Nucleus accumbens (tissue), 56 donors: ENCODE measurements at places on chromosomes 1 and 21.

GRCh38 chr1:2074944-2075740 lies 24.9 kb downstream of the PRKCZ start:
- no peak for DNase-seq

DNA sequence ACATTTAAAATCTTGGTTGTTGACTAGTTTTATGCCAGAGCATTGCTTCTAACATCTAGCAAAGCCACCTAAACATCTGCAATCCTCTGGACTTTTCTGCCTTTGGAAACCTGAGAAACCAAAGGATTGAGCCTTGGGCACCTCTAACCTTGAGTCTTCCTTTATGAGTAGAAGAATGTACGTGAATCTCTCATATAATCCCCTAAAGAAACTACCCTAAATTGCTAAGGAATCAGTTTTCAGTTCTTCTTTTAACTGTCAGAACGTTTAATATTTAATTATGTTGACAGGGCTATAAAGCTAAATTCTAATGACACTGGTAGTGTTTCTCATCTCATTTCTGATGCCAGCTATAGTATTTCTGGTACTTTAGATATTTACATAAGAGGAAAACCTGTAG lies 997.3 kb downstream of the AMY1C start:
- no peak for DNase-seq

- DNase-seq, result no peak
Observed at GRCh38 chr1:69737527-69738185, 169.9 kb downstream of the LRRC7 start.

GRCh38 chr1:226181996-226182714 lies 4.4 kb downstream of the ACBD3 start:
- DNase-seq, result peak; percentile 4

DNA sequence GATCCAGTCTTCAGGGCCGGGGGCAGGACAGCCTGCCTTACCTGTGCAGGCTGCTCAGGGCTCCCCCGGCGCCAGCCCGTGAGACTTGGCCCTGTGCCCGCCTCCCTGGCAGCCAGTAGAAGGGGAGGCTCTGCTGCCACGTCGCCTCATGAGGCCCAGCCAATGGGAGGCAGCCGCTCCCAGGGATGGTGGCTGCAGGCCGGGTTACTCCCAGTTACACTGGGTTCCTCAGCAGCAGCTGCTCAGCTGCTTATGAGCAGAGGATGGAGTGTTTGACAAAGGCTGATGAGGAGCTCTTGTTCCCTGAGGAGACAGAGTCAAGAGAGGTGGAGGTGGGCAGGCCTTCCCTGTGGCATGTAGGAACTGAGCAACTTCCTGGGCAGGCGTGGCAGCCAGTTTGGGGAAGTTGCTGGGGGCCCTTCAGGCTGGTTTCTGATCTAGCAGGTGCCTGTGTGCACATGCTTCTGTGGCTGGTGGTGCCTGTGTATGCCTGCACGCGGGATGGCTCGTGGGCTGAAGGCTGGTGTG lies 5.5 kb downstream of the MFSD2A start:
- no peak for DNase-seq

GRCh38 chr21:42061986-42062235 lies 9.2 kb upstream of the UMODL1 start:
- no peak for DNase-seq

DNA sequence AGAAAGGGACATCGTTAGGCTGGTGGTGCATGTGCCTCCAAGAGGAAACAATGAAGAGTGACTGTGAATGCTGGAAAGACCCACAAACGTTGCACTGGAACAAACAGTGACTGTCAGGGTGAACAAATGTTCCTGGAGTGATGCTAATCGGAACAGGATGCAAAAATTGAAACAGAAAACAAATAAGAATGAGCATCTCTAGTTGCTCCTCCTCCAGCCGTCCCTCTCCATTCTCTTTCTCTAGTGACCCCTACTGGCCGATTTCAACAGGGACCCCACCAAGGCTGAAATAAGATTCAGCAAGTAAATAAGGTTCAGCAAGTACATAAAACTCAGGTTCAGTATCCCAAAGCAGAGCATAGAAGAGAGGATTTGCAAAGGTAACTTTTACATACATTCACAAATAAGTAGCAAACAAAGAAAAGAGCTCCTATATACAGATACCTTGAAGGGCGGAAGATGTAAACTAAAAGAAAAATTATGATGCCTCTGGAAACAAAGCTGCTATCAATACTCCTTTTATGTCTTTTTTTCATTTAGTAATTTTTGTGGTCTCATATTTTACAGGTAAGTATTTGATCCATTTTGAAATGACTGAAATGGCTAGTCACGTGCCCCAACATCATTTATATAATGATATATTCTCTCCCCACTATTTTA lies 836.1 kb upstream of the ADAMTS5 start:
- peak; percentile 28 for DNase-seq

- no peak for DNase-seq
Observed at GRCh38 chr1:19662313-19662712, 2.4 kb upstream of the HTR6 start.

DNA sequence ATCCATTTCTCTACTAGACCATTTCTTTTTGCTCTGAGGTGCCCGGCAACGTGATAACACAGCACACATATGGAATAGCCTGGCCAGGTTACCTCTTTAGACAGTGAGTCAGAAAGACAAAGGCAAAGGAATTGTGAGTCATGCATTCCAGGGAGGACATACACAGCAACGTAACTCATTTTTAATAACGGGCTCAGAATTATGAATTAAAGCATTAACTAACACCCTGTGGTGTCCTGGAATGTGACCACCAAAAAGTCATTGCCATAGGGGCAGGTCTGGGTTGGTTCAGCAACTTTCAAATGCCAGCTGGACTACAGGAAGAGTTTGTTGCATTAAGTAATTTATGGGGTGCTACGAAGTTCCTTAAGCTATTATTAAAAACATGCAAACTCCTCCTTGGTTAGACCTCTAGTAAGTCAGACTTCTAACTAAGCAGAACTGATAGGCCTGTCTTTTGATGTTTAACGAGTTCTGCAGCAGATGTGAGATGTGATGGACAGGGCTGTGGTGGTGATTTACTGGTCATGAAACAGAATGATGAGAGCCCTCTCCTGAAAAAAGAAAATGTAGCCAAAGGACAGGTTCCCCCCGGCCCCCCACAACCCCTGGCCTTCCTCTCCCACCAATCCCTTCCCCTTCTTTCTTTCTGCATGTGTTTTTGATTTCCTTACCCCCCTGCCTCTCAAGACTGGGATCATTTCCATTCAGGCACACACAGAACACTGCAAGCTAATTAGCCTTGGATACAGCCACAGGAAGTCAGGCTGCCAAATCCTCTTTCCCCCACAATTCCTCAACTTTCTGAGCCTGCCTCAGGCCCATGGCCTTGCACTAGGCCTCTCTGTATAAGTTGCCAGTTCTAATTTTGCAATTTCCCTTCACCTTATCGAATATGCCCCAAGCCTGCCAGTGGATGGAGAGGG lies 88.9 kb upstream of the HAO2 start:
- no peak for DNase-seq

GRCh38 chr1:29011775-29012174 lies 97.4 kb downstream of the EPB41 start:
- no peak for DNase-seq

- peak; percentile 17 for DNase-seq
Observed at GRCh38 chr1:150567717-150568593, 11.5 kb downstream of the MCL1 start.

GRCh38 chr1:185289880-185290279 lies 27.2 kb downstream of the IVNS1ABP start:
- no peak for DNase-seq
